ENCODE measurements at places on chromosomes 11 and 22.

DNA sequence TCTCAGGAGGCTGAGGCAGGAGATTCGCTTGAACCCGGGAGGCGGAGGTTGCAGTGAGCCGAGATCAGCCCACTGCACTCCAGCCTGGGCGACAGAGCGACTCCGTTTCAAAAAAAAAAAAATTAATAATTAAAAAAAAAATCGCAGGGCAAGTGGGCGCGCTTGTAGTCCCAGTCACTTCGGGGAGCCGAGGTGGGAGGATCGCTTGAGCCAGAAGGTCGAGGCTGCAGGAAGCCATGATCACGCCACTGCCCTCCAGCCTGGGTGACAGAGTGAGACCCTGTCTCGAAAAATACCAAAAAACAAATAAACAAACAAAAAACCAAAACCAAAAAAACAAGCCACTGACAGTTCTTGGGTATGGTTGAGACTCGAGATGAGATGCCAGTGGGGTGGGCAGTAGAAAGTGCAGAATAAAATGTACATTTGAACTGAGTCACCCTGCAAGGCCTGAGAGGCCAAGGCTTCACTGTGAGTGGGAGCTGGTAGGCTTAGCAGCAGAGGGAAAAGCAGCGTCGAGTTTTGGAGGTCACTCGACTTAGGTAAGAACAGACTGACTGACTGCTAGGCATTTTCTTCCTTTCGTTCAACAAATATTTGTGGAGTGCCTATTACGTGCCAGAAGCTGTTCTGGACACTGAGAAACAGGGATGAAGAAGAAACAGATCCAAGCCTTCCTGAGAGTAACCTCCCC lies 635 bp upstream of the LDHA start:
- DNase-seq, result no peak

DNA sequence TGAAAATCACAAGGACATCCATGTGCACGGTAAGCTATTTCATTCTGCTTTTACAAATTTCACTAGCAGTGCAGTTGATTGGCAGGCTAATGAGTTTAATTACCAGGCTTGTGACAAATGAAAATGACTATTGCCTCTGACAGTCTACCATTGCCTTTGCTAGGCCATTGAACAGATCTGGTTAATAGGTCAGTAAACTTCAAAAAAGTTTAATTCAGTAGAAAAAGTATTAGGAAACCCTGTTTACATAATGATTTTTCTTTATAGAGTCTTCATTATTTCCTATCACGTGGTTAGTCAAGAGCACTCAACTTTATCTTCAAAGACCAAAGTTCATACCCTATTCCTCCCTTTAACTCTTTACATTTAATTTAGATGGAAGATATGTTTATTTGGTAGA lies 77.0 kb downstream of the PRMT3 start:
- H3K4me3 ChIP-seq, result no peak overlapping the region
- H3K4me1 ChIP-seq, result no peaks in the 10 kb centered on the region
- H3K27me3 ChIP-seq, result no peaks in the 10 kb centered on the region
- no peak overlapping the region for H3K27ac ChIP-seq

DNA sequence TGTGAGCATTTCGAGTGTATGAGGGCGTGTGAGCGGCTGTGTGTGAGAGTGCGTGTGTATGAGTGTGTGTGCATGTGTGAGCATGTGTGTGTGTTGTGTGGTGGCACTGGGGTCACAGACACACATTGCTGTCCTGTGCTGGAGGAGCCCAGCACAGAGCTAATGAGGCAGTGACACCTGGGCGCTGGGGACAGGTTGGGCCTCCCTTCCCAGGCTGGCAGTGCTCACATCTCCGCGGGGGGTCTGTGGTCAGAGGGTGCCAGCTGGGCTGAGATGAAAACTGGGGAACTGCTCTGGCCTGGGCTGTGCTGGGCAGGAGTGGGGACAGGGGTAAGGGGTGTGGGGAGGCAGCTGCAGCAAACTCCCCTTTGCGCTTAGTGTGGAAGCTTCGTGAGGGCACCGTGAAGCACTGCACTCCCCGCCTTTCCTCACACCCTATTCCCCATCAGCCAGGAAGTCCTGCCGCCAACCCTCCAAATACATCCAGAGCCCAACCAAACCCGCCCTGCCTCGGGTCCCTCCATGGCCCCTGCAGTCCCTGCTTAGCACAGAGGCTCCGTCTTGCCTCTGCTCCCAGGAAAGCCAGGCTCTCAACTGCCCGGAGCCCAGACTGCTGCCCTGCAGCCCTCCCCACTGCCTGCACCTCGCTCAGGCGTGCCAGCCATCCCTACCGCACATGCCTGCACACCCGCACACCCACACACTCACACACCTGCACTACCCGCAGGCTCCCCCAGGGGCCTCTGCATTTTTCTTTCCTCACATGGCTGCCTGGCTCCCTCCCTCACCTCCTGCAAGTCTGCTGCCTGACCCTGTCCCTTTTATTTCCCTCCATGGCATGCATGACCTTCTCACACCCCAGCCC lies 62.0 kb upstream of the THY1 start:
- DNase-seq, result no peak
- H3K36me3 ChIP-seq, result no peaks in the 10 kb centered on the region
- H3K4me3 ChIP-seq, result no peak overlapping the region
- H3K4me1 ChIP-seq, result no peaks in the 10 kb centered on the region

DNA sequence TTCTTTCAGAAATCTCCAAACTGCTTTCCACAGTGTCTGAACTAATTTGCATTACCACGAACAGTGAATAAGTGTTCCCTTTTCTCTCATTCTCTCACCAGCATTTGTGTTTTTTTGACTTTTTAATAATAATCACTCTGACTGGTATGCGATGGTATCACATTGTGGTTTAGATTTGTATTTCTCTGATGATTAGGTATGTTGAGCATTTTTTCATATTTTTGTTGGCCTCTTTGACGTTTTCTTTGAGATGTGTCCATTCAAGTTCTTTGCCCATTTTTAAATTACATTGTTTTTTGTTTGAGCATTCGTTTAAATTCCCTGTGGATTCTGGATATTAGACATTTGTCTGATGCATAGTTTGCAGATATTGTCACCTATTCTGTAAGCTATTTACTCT lies 1639.6 kb upstream of the TENM4 start:
- DNase-seq, result no peak
- H3K36me3 ChIP-seq, result no peaks in the 10 kb centered on the region
- no peak overlapping the region for H3K4me3 ChIP-seq
- no peaks in the 10 kb centered on the region for H3K27me3 ChIP-seq
- no peaks in the 10 kb centered on the region for H3K4me1 ChIP-seq

DNA sequence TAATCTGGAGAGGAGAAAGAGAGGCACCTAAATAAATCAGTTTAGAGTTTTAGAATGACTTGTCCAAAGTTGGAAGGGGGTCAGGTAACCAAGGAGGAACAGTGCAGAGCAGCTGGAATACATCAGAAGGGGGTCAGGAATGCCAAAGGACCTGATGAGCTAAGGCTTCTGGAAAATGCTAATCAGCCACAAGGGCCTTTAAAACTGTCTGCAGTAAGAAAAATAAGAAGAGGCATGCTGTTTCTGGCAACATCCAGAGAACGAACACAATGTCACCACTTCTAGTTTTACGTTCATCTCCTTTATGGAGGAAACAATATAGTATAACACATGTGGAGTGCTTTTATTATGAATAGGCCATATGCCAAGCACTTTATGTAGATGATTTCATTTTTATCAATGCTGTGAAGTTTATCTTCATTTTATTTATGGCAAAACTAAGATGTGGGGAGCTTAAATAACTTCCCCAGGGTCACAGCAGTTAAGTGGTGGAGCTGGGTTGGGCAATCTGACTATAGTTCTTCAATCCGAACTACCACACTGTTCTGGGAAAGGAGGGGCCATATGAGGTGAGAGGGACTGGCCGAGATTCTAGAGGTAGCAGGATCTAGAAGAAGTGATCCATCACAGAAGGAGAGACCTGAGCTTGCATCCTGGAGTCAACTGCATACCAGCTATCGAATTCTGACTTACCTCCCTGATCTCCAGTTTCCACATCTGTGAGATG lies 22.6 kb downstream of the ACO2 start:
- DNase-seq, result no peak
- no peaks in the 10 kb centered on the region for H3K27me3 ChIP-seq
- H3K27ac ChIP-seq, result no peak overlapping the region
- no peaks in the 10 kb centered on the region for H3K36me3 ChIP-seq
- peaks cover 41% of the 10 kb centered on the region for H3K4me1 ChIP-seq
- H3K4me3 ChIP-seq, result no peak overlapping the region

DNA sequence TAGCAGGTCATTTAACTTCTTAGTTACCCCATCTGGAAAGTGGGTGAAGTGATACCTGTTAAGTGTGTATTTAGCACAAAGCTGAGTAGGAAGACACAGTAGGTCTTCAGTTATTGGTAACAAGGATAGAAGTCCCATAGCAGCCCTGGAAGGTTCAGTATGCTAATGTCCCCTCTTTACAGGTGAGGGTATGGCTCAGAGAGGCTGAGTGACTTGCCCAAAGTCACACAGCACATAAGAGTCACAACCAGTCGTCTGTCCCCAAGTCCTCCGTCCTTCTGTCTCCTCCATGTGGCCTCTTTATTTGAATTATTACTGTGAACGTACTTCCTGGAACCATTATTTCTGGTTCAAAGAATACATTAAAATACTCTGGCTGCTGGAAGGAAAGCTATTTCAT lies 10.5 kb downstream of the ASPHD2 start:
- H3K36me3 ChIP-seq, result no peaks in the 10 kb centered on the region
- H3K27me3 ChIP-seq, result no peaks in the 10 kb centered on the region
- H3K4me3 ChIP-seq, result no peak overlapping the region
- no peak for DNase-seq
- H3K4me1 ChIP-seq, result no peaks in the 10 kb centered on the region

GRCh38 chr22:34877506-34877905 lies 188.5 kb upstream of the ISX start:
- no peak for DNase-seq
- no peaks in the 10 kb centered on the region for H3K4me1 ChIP-seq
- H3K27ac ChIP-seq, result no peak overlapping the region
- no peak overlapping the region for H3K4me3 ChIP-seq
- no peaks in the 10 kb centered on the region for H3K27me3 ChIP-seq

GRCh38 chr11:77411717-77412441 lies 62.0 kb downstream of the PAK1 start:
- H3K27me3 ChIP-seq, result no peaks in the 10 kb centered on the region
- peak overlapping the region; percentile 83 for H3K4me3 ChIP-seq
- DNase-seq, result peak; percentile 25
- H3K27ac ChIP-seq, result peak overlapping the region; percentile 65
